Muscle of back (tissue), 13 donors: ENCODE measurements at places on chromosomes 4 and X.
A peak's percentile ranks its signal among the peaks of the same experiment; 100 is the strongest.

GRCh38 chr4:16117164-16117563 lies 33.3 kb upstream of the PROM1 start:
- no peak for DNase-seq

DNA sequence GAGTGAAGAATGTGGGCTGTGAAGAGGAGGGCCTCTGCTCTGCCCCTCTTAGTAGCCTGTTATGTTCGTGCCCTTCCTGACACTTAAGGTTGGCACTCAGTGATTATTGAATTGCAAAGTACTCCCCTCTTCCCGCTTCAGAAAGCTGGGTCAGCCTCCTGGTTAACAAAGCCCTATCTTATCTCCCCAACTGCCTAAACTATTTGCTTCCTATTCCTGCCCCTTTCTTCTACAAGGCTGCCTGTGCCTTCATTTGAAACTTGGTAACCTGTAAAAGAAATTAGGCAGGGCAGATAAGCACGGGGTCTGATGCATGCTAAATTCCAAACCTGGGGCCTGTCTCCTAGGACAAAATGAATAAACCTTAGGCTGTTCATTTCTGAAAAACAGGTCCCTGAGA lies 23.1 kb upstream of the TMEM150C start:
- no peak for DNase-seq

DNA sequence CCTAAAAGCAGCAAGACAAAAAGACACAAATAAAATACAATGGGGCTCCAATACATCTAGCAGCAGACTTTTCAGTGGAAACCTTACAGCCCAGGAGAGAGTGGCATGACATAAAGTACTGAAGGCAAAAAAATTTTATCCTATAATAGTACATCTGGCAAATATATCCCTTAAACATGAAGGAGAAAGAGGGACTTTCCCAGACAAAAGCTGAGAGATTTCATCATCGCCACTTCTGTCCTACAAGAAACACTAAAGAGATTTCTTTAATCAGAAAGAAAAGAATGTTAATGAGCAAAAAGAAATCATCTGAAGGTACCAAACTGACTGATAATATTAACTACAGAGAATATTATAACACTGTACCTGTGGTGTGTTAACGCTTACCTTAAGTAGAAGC lies 86.4 kb downstream of the ANKRD17 start:
- no peak for DNase-seq

DNA sequence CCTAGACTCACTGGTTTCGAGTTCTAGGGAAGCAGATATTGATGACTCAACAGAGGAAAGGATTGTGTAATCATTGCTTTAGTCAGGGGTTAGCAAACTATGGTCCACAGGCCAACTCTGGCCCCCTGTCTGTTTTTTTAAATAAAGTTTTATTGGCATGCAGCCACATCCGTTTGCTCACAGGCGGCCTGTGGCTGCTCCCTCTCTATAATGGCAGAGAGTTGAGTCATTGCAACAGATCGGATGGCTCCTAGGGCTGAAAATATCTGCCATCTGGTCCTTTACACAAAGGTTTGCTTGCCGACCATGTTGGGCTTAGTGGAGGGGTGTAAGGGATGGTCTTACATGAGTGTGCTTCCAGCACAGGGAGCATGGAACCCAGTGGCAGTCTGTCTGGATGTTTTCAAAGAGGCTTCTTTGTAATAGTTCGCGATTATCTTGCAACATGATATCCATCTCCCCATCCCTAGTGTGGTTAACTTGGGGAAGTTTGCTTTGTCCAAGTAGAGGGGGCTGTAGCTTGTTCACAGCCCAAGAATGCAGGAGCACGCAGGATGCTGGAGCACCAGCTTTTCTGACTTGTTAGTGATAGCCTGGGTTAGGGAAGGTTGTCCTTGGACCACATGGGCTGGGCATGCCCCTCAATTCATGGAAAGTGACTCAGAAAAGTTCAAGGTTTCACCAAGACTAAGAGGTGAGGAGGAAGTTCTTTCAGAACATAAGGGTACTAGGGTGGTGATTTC lies 59.3 kb upstream of the CLDN34 start:
- DNase-seq: no peak

GRCh38 chrX:153696100-153696499 lies 8.4 kb downstream of the SLC6A8 start:
- DNase-seq: no peak

DNA sequence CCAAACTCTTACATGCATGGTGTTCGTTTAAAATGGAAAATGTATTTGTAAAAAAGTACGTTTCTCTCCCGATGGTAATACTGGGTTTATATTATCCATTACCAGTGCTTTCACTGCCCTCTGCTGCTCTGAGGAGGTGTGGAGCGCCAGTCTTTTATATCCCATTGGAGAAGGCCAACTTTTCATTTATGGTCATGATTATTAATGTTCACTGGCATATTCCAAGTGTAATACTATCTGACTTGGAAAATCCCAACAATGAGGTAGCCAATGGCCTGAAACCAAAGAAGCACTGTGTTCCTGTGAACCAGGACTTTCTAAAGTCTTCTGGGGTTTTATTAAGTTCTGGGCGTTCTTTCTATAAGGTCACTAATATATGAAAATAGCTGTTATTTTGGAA lies 80.7 kb downstream of the SYNPO2 start:
- no peak for DNase-seq

GRCh38 chr4:113979148-113979904 lies at the start of gene ARSJ:
TSS of gene ARSJ (minus strand) at chr4:113979647. CDS start at chr4:113978834, 813 bp downstream.
- peak; percentile 75 for DNase-seq

DNA sequence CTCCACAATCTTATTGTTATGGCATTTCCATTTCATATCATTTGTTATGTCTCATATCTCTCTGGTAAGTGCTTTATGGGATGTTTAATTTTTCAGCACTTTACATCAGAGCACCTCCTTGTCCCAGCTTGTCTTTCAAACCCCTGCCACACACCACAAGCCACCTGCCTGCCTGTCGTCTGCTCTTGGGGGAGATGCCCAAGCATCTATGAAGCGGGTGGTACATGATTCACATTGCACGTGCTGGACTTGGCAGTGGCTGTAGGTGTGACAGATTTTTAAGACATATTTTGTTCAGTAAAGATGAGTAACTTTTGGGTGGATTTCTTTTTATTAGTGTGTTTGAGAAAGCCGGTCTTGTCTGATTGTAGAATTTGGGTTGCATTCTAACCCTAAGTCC lies 14.2 kb upstream of the SPATA4 start:
- no peak for DNase-seq

DNA sequence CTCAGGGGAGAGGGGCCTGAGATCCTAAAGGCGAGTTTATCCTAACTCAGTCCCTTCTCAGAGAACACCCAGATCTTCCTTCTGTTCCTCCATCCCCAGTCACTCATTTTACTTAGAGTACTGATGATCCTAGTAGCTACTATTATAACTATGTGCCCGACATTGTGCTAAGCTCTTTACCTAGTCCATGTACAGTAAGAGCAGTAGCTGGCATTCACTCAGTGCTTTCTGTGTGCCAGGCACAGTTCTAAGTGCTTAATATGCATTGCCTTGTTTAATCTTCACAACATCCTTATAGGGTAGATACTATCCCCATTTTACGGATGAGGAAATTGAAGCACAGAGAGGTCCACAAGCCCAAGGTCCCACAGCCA lies 58.3 kb downstream of the FRMPD3 start:
- no peak for DNase-seq

DNA sequence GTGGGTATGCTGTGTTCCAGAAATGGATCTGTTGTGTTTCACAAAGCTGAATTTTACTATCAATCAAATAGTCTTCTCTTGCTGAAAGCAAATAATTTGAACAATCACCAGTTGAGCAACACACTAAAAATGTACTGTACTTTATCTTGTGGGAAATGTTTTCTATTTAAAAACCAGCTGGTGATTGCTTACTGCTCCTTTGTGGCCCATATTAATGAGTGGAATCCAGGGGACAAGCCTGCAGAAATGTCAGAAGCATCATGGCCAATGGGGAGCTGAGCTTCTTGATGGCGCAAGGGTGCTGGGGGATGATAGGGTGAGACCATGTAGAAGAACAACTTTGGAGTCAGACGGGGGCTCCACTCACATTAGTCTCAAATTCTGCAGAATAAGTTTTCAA lies 346.2 kb downstream of the ARHGAP10 start:
- DNase-seq: no peak

GRCh38 chrX:109714340-109714958 lies 18.6 kb downstream of the ACSL4 start:
- DNase-seq: no peak

- DNase-seq: peak; percentile 33
Observed at GRCh38 chrX:21632027-21632426, 26.1 kb downstream of the KLHL34 start.

DNA sequence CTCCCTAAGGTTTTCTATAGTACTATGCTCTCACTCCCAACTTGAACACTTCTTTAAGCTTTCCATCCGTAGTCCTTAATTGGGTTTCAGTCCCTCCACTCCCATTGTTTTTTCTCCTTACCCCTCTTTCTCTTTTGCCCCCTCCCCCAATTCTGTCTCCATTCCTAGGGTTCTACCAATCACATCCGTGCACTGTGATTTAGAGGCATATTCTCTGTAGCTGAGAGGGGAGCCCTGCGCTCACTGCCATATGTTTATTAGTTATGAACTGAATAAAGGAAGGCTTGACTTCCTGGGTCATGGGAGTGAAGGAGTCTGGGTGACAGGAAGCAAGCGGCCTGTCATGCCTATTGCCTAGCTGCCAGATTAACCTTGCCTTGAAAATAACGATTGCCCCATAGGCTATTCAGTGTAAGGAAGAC lies 471 bp downstream of the MCTS1 start:
- no peak for DNase-seq

GRCh38 chr4:38500433-38500832 lies 163.6 kb upstream of the KLF3 start:
- no peak for DNase-seq

- no peak for DNase-seq
Observed at GRCh38 chr4:158826882-158827281, 58.1 kb downstream of the FNIP2 start.

DNA sequence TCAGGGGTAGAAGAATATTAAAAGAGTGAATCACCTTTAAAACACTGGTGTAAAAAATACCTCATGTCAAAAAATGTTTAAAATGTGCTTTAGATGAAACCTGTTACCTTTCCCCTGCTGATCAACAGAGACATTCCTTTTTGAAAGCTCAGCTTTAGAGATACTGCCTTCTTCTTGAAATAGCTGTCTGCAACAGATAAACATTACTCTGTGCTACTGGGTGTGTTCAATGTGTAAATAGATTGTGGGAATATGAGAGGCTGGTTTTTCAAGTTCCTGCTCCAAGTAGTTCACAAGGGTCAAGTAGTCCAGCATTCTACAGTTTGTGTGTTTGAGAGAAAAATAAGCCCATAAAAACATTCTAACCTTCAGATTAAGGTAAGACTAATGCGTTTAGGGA lies at the start of gene SYTL5:
TSS of gene SYTL5 (plus strand) at position 263 of the 400 bp plus-strand sequence. CDS start 27,337 bp downstream, outside the sequence.
- no peak for DNase-seq

- no peak for DNase-seq
Observed at GRCh38 chr4:66357316-66357715, 687.0 kb upstream of the EPHA5 start.

GRCh38 chrX:6941041-6941440 lies 206.5 kb upstream of the STS start:
- DNase-seq: no peak

DNA sequence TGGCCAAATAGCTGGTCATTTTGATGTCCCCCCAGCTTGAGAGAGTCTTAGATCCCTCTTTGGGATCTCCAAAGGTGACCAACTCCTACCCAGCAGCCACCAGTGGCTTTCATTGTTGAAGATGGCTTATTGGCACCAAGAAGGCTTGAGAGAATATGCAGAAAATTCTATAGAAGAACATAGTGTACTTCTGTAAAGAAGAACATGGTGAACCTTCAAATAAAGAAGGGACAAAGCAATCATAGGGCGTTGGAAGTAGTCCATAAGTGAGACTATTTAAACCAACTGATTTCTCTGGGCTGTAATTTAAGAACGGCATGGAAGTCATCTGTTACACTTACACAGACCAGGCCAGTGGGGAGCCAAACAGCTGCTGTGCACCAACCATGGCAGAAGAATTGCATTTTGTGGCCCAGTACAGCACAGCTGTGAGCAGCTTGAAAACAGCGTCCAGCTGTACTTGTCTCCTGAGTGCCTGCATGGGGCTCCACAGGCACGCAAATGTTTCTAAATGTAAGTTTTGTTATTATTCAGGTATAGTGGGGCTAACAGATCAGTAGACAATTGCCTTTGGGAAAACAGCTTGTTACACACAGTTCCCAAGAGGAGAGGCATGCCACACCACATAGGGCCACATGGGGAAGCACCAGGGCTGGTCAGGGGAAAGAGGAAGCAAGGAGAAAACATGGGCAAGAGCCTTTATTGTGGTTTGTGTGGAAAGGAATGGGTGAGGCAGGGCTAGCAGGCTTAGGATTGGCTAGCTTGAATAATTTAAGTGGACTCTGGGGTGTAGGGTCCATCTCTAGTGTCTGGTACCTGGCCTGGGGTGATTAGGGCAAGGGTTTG lies 125.0 kb downstream of the ARHGAP6 start:
- peak; percentile 30 for DNase-seq

- DNase-seq: no peak
Observed at GRCh38 chr4:7281691-7282665, 89.6 kb downstream of the SORCS2 start.

DNA sequence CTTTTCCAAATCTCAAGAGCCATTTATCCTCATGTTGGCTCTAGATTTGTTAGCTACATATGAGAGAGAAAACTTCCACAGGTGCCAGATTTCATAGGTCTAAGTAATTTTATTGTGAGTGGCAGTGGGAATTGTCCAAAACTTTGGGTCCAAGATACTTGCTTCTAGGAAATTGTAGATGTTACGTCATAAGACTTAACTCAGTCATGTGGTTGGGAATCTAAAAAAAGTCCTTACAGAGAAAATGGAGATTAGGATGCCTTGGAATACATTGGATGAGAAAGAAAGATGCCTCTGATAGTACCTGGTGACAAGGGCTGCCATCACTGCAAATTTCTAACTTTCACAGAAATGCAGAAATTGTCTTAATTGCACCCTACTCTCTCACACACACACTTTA lies 506.5 kb downstream of the C4orf33 start:
- DNase-seq: no peak

GRCh38 chr4:165761963-165762362 lies 111.1 kb upstream of the TLL1 start:
- no peak for DNase-seq

GRCh38 chr4:105895583-105896460 lies 551 bp downstream of the NPNT start:
- DNase-seq: peak; percentile 59

DNA sequence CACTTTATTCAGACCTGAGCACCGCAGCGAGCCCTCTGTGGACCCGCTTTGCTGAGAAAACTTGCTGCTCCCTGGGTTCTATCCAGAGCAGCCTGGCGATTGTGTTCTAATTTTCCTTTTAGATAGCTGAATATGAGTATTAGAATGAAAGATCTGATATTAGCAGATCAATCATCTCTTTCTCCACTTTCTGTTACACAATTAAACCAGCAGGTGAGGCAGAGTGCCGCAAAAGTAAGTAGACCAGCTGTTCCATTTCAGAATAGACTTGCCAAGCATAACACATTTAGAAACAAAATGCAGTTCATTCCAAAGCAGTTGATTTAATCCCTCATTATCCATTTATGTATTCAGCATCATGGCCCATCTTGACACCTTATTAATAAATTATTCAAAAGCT lies 58.6 kb downstream of the PALLD start:
- no peak for DNase-seq

- no peak for DNase-seq
Observed at GRCh38 chr4:97038146-97038516, 1105.1 kb downstream of the STPG2 start.

- peak; percentile 54 for DNase-seq
Observed at GRCh38 chr4:39469429-39470077, 10.7 kb downstream of the LIAS start.

GRCh38 chrX:30688641-30689040 lies 35.4 kb downstream of the GK start:
- no peak for DNase-seq
